ENCODE measurements at places on chromosomes 2 and 18.
A peak's percentile ranks its signal among the peaks of the same experiment; 100 is the strongest.

- DNase-seq = no peak
These were observed 196.4 kb downstream of the NOL4 start for GRCh38 chr18:34028324-34028723.

DNA sequence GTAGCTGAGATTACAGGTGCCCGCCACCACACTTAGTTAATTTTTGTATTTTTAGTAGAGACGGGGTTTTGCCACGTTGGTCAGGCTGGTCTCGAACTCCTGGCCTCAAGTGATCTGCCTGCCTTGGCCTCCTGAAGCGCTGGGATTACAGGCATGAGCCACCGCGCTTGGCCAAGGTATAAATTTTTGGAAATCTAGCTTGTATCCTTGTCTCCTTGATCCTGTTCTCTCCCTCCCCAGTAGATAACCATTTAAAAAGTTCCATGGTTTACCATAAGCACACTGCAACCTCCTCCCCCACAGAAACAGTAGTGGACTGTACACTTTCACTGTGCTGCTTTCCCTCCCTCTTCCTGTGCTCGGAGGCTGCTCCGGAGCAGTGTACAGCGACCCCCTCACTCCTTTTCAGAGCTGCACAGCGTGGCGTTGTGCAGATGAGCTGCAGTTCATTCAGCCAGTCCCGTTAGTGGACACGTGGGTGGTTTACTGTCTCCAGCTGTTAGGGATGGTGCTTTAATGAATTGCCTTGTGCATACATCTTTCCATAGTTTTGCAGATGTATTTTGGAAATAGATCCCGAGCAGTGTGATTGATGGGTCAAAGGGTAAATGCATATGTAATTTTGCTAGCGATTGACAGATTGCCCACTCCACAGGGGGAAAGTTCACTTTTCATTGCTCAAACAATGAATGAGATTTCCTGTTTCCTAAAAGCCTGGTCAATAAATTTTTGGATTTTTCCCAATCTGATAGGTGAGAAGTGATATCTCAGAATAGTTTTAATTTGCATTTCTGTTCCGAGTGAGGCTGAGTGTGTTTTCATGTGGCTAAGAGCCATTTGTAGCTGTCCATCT, 14.8 kb downstream of the ASB1 start:
- no peak for DNase-seq

DNA sequence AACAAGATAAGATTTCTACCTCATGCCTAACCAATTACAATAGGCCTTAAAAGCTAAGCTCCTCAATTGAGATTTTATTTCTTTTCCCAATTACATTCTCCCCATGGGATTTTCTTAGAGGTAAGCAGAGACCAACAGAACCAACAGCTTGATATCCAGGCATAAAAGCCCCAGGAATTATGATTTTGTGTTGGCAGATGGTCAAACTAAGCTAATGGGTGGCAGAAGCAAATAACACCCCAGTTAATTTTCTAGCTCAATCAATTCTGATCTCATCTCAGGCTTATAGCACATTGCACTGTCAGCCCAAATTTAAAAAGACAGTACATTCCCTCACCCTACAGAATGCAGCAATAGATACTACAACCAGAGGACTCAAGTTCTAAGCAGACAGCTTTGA, 156.4 kb downstream of the NRXN1 start:
- DNase-seq = peak; percentile 97

GRCh38 chr2:10668402-10669012, 21.3 kb downstream of the NOL10 start:
- peak; percentile 80 for DNase-seq

DNA sequence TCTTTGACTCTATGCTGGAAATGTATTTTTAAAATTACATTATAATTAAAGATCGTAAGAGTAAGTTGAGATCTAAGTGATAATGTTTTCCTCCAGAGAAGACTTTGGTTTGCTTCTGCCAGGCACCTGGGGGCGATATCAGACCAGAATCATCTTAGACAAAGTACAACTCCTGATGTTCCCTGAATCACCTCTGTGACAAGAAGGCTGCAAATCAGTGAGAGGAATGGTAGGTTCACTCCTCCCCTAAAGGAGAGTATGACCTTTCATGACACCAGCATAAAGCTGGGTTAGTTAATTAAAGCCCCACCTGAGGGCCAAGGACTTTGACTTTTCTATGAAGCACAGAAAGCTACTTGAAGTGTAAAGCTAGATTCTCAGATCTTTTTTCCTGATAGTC, 114.4 kb upstream of the DTNA start:
- peak; percentile 11 for DNase-seq

- DNase-seq = no peak
These were observed 231.7 kb upstream of the FOSL2 start for GRCh38 chr2:28160986-28161425.

DNA sequence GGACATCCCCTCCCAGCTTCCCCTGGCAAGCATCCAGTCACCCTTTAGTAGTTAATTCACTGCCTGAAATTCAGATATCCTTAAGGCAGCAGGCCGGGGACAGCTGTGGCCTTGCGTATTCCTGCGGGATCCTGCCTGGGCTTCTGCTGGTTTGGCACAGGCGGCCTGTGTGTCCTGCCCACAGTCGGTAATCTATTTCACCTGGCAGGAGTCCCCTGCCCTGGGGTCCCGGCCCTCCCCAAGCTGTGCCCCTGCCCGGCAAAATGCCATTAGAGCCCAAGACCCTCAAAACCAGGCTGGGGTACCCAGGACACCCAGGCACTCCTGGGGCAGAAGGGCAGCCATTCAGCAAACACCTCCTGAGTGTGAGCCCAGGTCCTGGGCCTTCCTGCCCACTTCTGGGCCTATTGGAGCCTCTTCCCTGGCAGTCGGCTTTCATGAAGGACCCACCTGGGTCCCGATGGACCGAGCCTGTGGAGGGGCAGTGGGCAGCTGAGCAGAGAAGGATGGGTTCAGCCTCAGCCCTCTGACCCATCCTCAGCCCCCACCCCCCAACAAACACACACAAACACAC, 11.6 kb downstream of the CROCC2 start:
- no peak for DNase-seq

DNA sequence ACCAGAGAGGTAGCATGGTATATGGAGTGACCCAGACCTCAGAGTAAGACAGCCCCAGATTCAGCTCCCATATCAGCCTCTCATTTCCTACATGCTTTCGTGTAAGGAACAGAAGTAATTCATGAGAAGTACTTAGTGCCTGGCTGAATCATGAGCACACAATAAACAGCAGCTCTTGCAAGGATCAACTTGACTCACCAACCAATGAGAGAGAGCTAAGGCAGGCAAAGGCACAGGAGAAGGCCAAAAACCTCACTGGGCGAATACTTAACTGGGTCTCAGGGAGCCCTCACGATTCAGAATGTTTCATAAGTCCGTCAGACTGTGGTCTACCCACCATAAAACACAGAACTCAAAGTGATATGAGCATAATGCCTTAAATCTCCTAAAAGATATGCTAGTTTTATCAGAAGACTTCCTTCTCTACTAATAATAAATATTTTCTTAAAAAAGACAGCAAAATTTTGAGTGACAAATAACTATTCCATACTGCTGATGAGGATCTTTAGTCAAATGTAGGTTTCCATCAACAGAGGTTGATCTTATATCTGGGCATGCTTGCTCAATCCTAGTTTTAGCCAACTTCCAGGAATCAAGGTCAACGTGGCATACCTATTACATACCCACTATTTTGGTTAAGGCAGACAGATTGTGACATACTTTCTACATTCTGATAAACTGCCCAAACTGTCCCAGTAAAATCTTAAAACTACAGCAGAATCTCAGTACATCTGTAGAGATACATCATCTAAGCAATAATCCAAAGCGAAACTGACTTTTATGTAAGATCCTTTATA, 34.9 kb downstream of the IMMT start:
- DNase-seq = no peak

DNA sequence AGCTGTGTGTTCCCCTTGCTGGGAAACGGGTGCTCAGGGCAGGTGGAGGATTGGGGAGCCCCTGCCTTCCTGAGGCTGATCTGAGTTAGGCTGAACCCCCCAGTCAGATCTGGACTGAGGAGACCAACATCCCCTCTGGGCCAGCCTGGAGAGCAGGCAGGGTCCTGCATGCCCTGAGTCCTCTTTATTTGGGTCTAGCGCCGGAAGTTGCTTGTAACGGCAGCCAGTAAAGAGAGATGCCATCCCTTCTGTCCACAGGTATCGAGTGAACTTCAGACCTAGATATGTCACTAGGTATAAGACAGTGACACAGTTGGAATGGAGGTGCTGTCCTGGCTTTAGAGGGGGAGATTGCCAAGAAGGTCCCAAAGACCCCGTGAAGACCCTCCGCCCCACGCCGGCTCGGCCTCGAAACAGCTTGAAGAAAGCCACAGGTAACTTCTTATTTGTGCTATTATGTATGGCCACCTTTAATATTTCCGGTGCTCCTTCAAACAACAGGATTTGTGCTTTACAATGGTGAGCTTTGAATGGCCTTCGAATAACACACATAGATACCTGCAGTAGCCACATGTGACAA, 38.0 kb downstream of the EMILIN2 start:
- DNase-seq = no peak

DNA sequence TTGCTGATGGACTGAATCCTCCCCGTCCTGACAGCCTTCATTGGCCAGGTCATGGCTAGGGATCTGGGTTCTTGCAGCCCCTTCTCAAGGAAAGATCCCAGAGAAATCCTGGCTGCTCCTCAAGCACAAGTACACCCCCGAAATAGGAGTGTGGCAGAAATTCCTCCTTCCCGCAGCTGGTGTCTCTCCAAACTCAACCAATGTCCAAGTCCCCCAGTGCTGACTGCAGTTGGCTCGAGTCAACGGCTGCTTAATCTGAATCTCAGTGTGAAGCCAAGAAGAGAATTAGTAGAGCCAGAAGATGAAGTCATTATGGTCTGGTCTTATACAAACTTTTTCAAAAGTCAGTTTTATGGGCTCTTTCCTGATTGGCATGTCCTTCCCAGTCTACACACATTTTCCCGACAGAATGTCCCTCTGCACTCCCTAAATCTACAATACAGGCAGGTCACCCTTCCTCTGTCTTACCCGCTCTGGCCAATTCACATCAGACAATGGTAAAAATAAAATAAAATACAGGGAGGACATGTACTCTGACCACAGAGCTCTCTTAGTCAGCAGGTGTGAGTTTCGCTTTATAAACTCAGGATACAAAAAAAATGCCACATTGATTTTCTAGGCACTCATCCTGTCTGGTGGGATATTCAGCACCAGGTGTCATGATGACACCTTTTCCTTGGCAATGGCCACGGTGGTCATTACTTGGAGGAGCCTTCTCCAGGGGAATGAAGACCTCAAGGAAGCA, 76.9 kb upstream of the PAPOLG start:
- DNase-seq = no peak

- DNase-seq = no peak
These were observed 4.1 kb downstream of the USP37 start for GRCh38 chr2:218564056-218564455.

GRCh38 chr2:212904646-212905045, 246.8 kb downstream of the IKZF2 start:
- DNase-seq = no peak

GRCh38 chr2:21356086-21356856, 232.5 kb downstream of the TDRD15 start:
- peak; percentile 66 for DNase-seq

DNA sequence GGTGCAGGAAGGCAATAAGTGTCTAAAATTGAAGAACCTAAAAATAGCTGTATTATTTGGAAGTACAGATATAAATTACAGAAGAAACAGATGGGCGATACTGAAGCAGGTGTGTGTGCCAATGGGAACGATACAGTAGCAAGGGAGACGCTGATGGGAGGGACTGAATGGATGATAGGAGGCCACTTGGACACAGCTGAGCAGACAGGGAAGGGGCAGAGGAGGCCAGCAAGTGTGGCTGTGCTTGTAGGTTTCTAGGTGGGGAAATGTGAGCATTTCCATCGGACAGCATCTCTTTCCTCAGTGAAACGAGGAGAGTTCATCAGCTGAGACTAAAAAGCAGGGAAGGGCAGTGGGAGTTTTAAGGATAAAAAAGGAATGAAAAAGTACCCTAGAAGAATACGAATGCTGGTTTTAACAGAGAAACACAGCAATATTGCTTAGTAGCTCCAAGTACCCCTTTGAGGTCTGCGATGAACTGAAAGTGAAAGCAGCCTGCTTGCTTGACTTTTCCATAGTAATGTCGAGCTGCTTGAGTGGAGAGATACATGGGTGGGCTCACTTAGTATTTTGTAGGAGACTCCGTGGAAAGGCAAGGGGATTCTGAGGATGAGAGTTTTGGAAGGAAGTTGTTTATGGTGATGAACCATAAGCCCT, 91.7 kb upstream of the EPC2 start:
- DNase-seq = no peak

DNA sequence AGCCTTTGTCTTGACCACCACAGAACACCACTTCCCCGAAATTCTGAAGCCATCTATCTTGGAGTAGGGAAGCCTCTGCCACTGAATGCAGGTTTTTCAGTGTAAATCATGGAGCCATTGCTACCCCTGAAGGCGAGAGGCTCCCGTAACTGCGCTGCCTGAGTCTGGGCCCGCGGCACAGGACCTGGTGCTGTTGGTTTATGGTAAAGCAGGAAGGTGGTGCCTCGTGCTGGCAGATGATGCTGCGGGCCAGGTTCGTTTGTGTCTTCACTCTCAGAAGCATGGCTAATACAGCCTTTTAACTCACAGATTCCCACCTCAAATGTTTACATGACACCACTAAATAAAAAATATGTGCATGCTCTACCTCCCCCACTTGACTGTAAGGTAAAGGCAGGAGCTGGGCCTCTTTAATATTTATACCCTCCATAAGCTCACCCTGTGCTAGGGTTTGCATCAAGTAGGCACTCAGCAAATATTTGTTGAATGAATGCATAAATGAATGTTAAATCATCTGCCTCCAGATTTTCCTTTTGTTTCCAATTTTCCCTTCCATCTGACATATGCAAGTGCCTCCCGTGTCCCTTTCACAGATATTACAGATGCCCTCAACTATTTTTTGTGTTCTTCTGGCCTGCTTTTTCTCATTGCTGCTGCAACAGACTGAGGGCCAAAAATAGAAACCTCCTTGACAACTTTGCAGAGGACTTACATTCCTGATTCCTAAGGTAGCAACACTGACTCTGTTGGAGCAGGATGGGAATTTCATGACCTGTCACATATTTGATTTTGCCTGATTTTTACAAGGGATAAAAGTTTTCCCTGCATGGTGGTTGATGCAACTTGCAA, 83.5 kb upstream of the CPO start:
- no peak for DNase-seq

- no peak for DNase-seq
These were observed 295.4 kb downstream of the ZEB2 start for GRCh38 chr2:144224472-144224871.

DNA sequence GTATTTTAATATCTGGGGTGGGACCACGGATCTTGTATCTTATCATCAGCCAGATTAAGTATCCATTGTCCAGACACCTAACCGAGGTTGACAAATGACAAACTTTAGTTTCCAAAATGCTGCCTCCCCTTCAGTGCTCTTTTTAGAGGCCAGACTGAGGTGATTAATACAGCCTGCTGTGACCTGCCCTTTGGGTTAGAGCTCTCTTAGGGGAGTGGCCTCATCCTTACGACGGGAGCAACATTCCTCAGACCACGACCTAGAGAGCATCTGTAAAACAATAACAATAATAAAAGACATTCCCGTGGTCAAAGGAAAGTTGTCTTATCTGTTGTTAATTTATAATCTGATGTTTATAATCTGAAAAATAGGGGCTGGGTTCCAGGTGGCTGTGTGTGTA, 405.3 kb downstream of the LPIN1 start:
- DNase-seq = no peak
